ENCODE measurements at places on chromosomes 5 and 9. TPM values are rescaled to one million over a fixed set of nuclear protein-coding genes. Genes with fewer than 3 reads are reported as not detected.

The GPR151 gene
- not detected for total RNA-seq

The MAST4 gene
- total RNA-seq, result 19.3 TPM

The CDX1 gene
- 0.71 TPM for total RNA-seq

The SLC36A1 gene
- 9.7 TPM for total RNA-seq

The PDGFRB gene
- 54.9 TPM for total RNA-seq

The ENTPD2 gene
- total RNA-seq, result 1.2 TPM

The CEL gene
- total RNA-seq, result 0.36 TPM

The C5orf58 gene
- not detected for total RNA-seq

The AQP7 gene
- 8.6 TPM for total RNA-seq

The IL33 gene
- 73.2 TPM for total RNA-seq

The ISL1 gene
- 1.2 TPM for total RNA-seq

The OXCT1 gene
- total RNA-seq, result 24.2 TPM

The GARNL3 gene
- 10.2 TPM for total RNA-seq

The IL5 gene
- not detected for total RNA-seq

The SOHLH1 gene
- total RNA-seq, result not detected

The GPR21 gene
- 1.4 TPM for total RNA-seq

The BAG1 gene
- total RNA-seq, result 164 TPM

The ARL14EPL gene
- total RNA-seq, result not detected

The AK1 gene
- 28.8 TPM for total RNA-seq

Measured in sigmoid colon (tissue), 7 donors.